ENCODE measurements at places on chromosomes 4 and X.

DNA sequence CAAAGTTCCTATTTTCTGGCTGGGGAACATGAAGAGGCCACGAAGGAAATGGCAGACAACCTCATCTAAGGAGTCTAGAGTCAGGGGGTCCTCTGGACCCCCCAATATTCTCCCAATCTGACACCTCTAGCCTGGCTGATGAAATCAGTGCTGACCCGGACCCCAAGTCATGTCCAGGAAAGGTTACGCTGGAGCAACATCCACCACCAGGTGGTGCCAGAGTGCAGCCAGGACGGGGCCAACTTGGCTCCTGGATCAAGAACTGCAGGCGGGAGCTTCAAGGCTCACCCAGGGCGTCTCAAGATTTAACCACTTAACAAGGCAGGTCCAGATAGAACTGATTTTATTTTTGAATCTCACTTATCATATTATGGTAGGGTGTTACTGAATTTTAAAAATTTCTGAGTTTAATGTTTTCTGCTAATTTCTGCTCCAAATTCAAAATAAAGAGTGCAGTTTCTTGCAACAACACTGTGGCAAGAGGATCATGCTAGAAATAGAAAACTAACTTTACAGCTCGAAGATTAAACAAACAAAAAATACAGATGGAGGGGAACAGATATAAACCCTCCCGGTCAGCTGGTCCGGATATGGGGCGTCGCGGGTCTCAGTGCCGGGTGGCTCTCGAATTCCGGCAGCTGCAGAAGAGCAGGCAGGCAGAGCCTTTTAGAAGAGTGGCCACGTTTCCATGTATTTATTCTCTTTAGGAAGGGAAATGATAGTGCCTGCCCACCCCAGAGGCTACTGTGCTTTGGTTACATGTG, 135.5 kb downstream of the AFAP1 start:
- peak; percentile 80 for DNase-seq

- no peak for DNase-seq
Observed at GRCh38 chrX:154013001-154013421, 6.7 kb downstream of the IRAK1 start.

DNA sequence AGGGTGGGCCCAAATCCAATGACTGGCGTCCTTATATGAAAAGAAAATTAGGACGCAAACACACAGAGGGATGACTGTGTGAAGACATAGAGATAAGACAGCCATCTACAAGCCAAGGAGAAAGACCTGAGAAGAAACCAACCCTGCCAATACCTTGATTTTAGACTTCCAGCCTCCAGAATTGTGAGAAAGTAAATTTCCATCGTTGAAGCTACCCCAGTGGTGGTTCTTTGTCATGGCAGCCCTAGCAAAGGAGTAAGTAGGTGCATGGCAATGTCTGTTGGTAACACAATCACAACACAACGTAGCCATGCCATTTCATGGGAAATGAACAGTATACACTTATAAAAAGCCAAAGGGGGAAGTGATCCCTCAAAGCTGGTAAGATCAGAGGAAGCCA, 25.3 kb downstream of the SMIM20 start:
- DNase-seq: no peak

- DNase-seq: no peak
Observed at GRCh38 chr4:123198706-123199105, 197.9 kb upstream of the SPRY1 start.

DNA sequence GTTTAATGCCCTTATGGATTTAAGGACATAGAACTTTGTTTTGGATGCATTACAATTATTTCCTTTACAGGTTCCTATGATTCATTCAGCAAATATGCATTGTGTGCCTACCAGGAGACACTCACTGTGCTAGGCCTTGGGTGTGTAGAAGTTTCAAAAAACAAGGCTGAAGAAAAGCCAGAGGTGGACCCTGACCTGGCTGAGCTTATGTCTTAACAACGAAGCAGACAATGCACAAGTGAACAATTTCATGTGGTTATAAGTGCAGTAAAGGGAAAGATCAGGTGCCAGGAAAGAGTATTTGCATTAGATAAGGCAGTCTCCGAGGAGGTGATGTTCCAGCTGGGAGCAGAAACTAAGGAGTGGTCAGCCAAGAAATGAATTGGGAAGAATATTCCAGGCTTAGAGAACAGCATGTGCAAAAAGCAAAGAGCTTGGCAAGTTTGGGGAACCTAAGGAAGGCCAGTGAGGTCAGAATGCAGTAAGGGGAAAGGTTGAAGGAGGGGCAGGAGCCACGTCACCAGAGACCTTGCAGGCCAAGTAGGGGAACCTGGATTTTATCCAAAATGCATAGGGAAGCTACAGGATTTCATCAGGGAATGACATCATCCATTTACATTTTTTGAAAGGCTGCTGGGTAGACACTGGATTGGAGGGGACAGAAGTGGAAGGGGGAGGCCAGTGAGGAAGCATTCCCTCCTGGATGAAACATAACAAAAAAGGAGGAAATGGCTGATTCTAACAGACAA, 193.6 kb downstream of the SOWAHB start:
- DNase-seq: no peak

- no peak for DNase-seq
Observed at GRCh38 chrX:2703991-2704369, 12.9 kb downstream of the CD99 start.

- DNase-seq: no peak
Observed at GRCh38 chr4:14329228-14329627, 673.1 kb upstream of the CPEB2 start.

DNA sequence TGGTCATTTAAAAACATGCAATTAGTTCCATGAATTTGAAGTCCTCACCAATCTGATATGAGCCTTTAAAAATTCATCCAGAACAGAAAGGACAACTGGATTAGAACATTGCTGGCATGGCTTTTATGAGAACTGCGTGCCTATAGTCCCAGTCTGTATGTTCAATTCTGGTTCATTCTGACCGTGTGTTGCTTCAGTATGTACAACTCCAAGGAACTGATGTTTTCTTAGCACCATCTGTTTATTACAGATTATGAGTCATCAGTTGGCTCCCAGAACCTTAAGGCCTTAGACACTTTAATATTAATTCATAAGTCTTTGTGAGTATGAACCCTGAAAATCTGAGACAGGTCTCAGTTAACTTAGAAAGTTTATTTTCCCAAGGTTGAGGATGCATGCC, 115.0 kb downstream of the CEP44 start:
- DNase-seq: peak; percentile 29

DNA sequence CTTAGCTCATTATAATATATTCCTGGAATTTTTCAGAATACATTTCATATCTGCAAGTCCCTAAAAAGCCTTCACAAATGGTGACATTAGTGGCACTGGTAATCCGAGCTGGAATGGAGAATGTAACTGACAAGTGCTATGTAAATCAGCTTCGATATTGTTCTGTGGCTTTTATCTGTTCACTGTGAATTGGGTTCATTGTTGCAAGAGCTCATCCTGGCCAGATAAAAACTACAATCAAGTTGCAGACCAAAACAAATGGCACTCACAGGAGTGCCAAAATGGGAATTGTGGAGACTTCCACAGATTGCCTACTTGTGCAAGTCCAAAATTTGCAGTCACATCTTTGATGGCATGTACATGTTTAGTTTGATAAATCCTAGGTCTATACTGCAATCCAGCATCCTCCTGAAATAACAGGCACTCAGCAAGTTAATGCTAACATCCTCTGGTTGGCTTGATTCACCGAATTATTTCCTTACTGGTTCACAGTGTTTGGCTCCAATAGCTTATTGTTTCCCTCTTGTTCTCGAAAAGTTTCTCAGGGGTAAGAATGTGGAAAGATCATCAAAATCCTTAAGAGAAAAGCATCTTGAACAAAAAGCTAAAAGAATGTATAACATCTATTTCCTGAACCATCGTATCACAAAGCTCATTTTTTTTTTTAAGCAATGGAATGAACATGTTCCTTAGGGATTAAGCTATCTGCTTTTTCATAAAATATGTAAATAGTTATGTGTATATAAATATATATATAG, 904.9 kb downstream of the CENPC start:
- DNase-seq: no peak

- DNase-seq: no peak
Observed at GRCh38 chrX:12702509-12703091, 88.6 kb upstream of the PRPS2 start.

GRCh38 chrX:39308126-39308525, 506.9 kb downstream of the MID1IP1 start:
- DNase-seq: no peak

- no peak for DNase-seq
Observed at GRCh38 chr4:137299281-137299680, 233.0 kb downstream of the PCDH18 start.

- no peak for DNase-seq
Observed at GRCh38 chr4:108644237-108644636, 6.2 kb upstream of the OSTC start.

GRCh38 chr4:67131224-67131623, 414.1 kb downstream of the CENPC start:
- no peak for DNase-seq

DNA sequence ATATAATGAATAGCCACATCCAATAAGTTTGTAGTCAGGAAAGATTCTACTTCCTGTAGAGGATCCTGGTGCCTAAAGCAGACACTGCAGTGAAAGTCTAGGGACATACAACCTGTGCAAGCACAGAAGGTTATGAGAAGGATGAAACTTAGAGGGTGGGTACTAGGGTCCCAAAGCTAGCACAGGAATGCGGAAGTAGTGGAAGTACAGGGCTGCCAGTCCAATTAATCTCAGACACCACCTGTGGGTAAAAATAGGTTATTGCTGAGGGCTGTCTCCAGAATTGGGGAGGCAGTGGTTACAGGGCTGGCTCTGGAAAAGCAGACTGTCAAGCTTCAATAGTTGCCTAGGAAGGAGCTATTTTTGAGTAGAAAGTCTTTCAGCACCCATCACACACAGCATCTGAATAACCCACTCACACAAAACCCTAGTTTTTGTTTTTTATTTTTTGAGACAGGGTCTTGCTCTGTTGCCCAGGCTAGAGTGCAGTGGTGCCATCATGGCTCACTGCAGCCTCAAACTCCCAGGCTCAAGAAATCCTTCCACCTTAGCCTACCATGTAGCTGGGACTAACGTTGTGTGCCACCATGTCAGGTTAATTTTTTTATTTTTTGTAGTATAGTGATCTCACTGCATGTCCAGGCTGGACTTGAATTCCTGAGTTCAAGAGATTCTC, 50.8 kb upstream of the ELF2 start:
- DNase-seq: no peak

DNA sequence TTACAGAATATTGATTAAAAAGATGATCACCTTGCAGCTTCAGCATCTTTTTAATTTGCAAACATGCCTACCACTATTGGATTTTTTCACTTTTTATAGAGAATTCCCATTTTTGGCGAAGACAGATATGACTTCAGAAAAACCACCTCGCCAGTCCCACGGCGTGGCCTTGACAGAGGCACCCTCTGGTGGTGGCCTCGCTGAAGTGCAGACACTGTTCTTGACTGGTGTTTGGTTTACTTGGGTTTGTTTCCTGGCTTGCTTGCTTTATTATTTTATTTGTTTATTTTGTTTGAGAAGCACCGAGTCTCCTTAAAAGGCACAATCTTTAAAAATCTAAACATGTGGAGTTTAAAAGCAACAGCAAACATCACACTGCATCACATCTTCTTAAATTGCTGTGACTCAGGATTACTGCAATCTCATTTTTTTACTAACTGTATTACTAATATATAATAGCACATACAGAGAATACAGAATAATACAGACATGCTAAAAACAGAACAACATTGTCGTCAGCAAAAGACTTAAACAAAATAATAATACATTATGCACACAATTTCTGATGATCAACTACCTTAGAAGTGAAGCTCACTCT, 13.1 kb upstream of the AMTN start:
- DNase-seq: peak; percentile 59

DNA sequence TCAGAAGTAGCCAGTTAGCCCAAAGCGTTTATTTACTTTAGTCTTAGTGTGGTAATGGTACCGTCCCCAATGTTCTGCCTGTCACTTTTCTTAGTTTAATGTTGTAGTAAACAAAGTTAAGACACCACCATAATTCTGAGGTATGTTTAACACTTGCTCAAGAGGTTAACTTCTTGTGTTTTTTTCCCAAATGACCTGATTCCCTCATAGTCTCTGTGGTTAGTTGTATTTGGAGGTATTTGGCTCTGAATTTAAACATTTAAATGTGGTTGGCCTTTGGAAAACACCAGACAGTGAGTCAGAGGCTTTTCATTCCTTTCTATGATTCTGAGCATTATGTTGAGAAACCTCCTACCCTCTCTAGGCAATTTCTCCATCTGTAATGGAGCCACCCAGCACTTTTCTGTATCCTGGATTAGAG, 47.9 kb downstream of the CXCL1 start:
- peak; percentile 79 for DNase-seq
